ENCODE measurements at places on chromosomes 2 and 18. TPM values are rescaled to one million over a fixed set of nuclear protein-coding genes. Genes with fewer than 3 reads are reported as not detected.

- DNase-seq = no peak
Observed at GRCh38 chr2:15979051-15979758, 38.9 kb downstream of the MYCN start.

GRCh38 chr2:11631462-11631861, 38.5 kb downstream of the NTSR2 start:
- DNase-seq = no peak

- DNase-seq = no peak
Observed at GRCh38 chr2:28676152-28676835, 75.3 kb upstream of the PPP1CB start.

ITPRIPL1 gene
- 1.4 TPM for total RNA-seq

- DNase-seq = no peak
Observed at GRCh38 chr18:54860941-54861340, 32.7 kb downstream of the RAB27B start.

DNA sequence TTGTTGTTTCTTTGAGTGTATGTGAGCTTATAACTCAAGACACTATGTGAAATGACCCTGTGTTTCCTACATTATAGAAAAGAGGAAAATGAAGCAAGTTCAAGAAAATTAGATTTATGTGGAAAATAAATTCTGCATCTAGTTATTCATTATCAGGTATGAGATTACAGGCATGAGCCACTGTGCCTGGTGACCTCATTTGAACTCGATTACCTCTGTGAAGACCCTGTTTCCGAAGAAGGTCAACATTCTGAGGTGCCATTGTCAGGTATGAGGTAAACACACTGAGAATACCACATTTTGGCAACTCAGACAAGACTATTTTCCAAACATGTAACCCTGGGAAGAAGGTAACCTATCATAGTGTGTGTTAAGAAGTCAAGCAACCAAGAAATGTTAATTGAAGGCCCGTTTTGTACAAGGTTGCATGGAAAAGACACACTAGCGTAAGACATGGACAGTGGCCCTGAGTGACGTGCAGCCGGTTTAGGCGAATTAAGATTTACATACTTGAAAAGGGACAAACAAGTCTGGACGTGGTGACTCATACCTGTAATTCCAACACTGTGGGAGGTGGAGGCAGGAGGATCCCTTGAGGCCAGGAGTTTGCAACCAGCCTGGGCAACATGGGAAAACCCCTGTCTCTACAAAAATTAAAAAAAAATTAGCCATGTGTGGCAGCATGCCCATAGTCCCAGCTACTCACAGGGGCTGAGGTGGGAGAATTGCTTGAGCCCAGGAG, 186.6 kb downstream of the NEDD4L start:
- DNase-seq = no peak

DNA sequence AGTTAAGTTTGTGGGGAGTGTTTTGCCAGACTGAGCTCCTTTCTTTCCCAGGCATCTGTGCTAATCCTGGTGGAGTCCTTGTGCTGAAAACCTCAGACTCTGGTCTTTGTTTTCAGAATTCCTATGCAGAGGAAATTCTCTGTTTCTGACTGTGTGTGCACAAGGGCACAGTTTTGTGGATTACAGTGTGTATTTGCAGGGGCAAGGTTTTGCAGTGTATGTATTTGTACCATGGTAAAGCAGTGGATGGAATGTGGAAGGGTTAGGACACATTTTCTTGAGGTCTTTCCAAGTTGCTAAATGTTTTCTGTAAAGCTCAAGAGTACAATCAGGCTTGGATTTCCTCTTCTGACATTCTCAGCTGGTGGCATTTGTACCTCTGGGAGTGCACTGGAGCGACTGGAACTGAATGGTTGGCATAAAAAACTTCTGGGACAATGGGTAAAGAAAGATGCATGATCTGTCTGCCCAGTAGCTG, 139.5 kb upstream of the RND3 start:
- no peak for DNase-seq

DNA sequence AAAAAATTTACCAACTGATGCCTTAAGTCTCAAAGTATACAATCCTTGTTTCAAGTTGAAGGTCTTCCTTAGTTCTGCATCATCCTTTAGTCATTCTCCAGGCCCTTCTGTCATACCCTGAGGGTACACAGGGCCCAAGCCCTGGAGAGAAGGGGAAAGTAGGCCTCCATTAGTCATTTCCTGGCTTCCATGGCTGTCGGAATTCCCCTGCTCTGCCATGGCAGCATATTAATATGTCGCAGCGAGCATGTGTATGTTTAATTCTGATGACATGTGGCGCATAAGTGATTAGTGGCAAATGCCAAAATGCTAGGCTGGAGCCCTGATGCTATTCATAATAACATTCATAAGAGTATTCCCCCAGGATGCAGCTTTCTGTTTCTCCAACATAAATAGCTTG, 22.1 kb downstream of the GPR39 start:
- no peak for DNase-seq

GRCh38 chr2:96665083-96665569, 22.6 kb downstream of the FER1L5 start:
- DNase-seq = no peak

- DNase-seq = peak; percentile 50
Observed at GRCh38 chr2:120350801-120351320, 4.9 kb downstream of the INHBB start.

DNA sequence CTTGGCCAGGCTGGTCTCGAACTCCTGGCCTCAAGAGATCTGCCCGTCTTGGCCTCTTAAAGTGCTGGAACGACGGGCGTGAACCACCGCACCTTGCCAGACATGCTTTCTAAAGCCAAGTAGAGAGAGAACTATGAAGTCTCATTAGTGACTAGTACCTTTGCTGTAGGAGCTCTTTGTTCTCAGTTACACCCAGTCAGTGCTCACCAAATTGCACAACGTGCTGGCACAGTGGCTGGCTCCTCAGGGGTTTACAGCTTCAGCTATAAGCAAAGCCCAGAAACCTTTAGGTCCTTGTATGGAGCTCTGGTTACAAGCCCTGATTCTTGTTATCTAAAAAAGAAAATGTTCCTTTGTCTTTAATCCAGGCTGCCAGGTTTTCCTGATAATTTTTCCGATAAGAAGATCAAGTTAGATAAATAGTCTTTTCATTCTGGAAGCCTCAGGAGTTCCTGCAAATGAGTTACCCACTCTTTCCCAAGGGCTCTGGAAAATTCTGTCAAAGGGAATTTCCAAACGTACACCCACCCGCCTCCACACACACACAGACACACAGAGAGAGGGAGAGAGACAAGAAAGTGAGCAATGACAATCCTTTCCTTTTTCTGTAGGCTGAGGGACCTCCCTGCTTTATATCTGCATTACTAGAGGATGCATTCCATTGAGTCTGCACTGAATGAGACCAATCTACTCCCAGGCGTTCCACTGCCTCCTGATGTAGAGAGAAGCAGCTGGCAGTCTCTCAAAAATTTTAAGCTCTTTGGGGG, 100.2 kb upstream of the CSRNP3 start:
- no peak for DNase-seq

DNA sequence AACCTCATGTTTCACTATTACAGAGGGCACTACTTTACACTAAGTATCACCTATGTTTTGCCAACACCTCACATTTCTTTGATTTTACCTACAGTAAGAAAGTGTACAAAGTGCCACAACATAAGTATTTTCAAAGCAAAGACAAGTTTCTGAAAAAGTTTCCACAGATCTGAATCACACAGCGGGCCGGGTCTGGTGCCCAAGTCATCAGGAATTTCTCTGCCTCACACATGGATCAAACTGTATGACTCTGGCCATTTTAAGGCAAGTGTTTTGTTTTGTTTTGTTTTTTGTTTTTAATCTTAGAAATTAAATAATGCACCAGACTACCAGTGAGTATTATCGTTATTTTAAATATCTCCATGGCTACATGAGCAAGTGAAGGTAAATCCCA, 73.4 kb downstream of the ZNF516 start:
- DNase-seq = no peak

PRKAG3 gene
- not detected for total RNA-seq

All from Right ventricle myocardium inferior (tissue), 1 donor.